ENCODE measurements at places on chromosomes 5 and 9.

GRCh38 chr9:114096866-114097612, 2.1 kb downstream of the KIF12 start:
- DNase-seq = no peak

DNA sequence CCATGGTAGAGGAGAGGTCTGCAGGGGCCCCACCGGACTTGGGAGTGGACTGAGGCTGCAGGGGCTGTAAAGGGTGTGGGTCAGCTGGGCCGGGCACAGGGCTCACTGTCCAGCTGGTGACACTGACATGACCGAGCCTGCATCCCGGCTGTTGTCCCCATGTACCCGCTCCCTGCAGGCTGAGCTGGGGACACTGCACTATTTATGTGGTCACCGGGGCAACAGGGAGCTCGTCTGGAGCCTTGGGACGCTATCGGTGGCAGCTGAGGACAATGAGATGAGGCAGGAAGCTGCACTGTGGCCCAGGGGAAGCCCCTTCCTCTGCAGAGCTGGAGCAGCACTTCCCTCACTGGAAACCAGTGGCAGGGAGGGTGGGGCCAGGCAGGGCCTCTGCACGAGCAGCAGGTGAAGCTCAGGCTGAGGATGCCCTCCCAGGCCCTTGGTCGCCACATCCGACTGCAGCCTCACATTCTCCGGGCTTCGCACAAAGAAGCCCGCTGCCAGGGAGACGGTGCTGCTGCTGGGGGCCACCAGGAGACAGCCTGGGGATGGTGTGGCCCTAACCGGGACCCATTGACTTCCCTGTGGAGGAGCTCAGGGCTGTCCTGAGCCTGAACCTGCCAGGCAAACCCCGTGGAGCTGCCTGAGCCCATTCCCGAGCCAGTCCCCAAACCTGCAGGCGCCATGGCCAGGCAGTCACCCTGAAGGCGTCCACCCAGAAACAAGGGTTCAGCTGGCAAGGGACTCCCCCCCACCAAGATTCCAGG, 26.4 kb downstream of the ZDHHC11B start:
- DNase-seq = no peak

DNA sequence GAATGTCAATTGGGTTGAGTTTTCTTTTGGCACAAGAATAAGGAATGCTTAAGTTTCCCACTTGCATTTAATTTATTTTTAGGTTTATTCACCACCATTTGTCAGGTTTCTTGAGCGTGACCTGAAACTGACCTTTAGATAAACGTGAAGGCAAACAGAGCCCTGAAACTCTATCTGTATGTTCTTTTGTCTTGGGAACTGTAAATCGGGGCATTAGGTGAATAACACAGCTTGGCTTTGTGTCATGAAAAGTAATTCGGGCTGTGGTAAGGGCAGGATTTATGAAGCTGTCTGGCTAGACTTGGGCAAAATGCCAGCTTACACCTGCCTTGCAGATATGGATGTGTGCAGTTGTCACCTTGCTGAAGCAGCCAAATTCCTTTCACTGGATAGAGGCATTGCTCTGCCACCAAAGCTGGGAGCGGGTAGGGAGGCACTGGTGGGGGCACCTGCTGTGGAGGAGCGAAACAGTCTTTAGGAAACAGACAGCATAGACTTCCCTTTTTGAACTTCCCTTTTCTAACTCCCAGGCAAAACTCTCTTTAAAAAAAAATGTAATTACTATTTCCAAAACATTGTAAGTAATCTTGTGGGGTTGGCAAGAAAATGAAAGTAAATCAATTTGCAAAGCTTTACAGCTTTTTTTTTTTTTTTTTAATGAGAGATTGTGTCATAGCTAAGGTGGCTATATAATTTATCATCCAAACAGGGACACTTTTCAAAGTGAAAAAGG, 545.2 kb downstream of the CSNK1G3 start:
- peak; percentile 33 for DNase-seq

DNA sequence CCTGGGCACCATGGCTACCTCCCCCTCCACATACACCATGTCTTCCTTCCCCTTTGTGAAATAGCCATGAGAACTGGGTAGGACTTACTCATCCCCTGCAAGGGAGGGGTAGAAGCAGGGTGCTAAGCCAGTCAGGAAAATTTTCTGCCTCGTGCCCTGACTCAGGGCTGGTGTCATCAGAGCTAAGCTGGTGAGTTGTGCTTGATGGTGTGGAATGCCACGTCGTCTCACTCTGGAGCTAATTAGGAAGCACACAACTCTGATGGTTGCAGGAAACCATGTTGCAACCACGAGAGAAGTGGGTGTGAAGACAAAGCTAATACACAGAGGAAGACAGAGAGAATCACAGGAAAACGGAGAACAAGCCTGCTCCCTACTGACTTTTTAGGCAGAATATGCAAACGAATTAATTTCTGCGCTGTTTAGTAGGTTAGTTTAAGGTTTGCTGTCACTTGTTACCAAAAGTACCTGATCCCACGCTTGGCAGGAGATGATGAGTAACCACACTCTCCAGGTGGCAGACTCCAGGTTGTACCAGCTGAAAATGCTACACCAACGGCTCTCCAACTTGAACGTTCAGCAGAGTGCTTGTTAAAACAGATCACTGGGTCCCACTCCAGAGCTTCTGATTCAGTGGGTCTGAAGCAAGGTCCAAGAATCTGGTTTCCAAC, 54.5 kb downstream of the STK10 start:
- DNase-seq = no peak

GRCh38 chr9:8384091-8384490, 584.5 kb upstream of the DMAC1 start:
- no peak for DNase-seq

GRCh38 chr9:8684978-8685708, 885.6 kb upstream of the DMAC1 start:
- no peak for DNase-seq

DNA sequence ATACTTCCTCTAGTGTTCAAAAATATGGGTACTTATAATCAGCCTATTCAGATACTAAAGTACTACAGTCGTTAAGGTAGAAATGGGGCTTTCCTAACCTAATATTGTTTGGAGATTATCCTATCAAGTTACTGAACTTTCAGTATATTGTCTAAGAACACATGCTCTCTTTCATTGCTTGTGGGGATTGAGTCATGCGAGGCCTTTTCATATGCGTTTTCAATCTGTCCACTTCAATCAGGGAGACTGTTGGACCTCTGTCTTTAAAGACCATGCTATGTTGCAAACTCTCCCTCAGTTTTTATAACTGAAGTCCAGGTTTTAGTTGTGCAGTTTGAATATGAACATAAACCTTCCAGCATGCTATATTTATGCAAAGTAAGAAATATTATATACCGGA, 15.0 kb downstream of the PRR16 start:
- DNase-seq = no peak

DNA sequence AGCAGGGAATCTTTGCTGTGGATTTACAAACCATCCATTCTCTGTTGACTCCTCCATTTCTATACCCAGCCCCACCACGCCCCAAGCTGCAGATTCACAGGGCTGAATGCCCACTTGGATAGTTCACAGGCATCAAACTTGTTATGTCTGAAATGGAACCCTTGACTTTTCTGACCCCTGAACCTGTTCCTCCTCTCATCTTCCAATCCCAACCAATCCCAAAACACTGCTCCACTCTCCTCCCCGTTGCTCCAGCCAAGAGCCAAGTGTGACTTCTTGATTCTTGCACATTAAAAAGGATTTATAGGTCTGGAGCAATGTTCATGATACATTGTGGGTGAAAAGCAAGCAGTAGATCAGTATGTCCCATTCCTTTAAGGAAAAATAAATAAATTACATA, 145.6 kb downstream of the DAB2IP start:
- no peak for DNase-seq

- DNase-seq = no peak
These were observed 23.9 kb upstream of the FANCC start for GRCh38 chr9:95341293-95341962.

GRCh38 chr5:90632791-90633190, 74.2 kb downstream of the ADGRV1 start:
- no peak for DNase-seq

GRCh38 chr9:12961276-12961809, 186.5 kb downstream of the LURAP1L start:
- no peak for DNase-seq

GRCh38 chr9:127397646-127398274, 791 bp downstream of the SLC2A8 start:
- no peak for DNase-seq

DNA sequence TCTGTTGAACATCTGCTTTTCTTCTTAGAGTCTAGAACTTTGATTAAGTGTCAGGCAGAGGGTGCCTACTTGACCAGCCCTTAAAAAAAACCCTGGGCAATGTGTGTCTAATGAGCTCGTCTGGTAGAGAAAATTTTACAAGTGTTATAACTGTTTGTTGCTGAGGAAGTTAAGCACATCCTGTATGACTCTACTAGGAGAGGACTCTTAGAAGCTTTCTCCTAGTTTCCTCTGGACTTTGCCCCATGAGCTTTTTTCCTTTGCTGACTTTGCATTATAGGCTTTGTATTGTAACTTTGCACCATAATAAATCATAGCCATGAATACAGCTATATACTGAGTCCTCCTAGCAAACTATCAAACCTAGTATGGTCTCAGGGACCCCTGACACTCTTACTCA, 39.4 kb downstream of the GNG10 start:
- no peak for DNase-seq

GRCh38 chr9:21936161-21936560, 58.0 kb downstream of the CDKN2A start:
- no peak for DNase-seq

GRCh38 chr9:113540466-113540865, 76.9 kb downstream of the RGS3 start:
- no peak for DNase-seq

- DNase-seq = no peak
These were observed 30.2 kb downstream of the LRRTM2 start for GRCh38 chr5:138844812-138845513.

DNA sequence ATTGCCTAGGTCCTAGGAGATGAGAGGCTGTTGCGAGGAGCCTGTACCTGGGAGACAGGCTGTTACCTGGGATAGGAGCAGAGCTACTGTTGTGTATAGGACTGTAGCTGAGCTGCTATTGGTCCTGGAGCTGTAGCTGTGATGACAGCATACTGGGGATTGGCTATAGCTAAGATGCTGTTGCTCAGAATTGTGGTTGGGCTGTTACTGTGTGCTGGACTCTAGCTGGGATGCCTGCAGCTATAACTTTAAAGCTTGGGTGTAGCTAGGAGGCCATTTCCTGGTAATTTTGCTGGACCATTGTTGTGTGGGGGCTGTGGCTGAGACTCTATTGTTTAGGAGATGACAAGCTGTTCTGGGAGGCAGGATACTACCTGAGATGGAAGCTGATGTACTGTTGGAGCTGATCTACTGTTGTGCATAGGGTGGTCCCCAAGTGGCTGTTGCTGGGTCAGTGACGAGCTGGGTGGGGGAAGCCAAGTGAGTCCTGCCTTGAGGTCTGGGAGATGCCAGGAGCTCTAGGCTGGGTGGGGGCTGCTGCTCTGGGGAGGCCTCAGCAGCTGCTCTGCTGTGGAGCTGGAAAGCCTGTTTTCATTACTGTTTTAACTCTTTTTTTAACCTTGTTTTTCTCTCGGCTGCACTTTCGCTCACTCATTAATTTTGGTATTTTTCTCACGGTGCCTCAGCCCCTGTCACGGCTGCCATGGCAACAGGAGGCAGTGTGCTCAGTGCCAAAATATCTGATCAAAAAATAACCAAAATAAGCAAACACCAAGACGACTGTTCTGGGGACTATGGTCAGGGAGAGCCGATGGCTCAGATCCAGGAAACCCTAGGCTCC, 3.0 kb upstream of the PCDH1 start:
- no peak for DNase-seq

GRCh38 chr9:89814340-89815040, 209.7 kb downstream of the GADD45G start:
- no peak for DNase-seq

Measured in NCI-H187 treated with DMSO at 0.1 percent for 48 hours (cell line).